Activated naive CD8-positive, alpha-beta T cell treated with anti-CD3 and anti-CD28 coated beads, Interleukin-2, amount 10 ng/mL, durations not matched to agents 7 days and 5 days (primary cell): ENCODE measurements at places on chromosomes 11 and 22. TPM values are rescaled to one million over a fixed set of nuclear protein-coding genes. Genes with fewer than 3 reads are reported as not detected.

DNA sequence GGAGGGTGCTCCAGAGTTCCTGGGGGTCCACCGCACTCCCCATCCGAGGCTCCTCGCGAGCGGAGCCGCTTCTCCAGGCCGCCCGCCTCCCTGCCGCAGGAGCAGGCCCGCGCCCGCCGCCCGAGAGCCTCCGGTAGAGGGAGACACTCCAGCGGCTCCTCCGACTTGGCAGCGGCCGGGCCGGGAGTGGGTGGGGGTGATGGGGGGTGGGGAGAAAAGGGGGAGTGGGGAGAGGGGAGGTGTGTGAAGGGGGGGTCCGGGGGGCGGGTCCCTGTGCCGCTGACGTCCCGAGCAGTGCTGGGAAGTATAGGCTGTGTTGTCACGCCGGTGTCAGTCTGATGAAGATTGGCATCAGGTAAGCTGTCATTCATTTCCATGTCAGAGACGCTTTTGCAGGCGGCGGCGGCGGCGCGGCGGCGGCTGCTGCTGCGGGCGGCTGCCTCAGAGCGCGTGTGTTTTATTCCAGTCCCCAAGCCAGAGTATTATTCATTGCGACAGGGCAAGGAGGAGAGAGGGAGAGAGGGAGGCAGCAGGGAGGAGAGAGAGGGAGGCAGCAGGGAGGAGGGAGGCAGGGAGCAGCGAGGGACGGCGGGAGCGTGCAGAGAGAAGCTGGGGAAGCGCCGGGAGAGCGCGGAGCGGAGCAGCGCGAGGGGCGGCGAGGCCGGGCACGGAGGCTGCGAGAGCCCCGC, at the start of gene PKNOX2:
Gene PKNOX2, plus strand, starts transcription at position 330 of the 689 bp plus-strand sequence. CDS start 186,555 bp downstream, outside the sequence.
- peak; percentile 74 for DNase-seq
- H3K4me1 ChIP-seq, result peaks cover 12% of the 10 kb centered on the region
- peak within 1 kb of the TSS; percentile 40 for H3K27ac ChIP-seq
- H3K27me3 ChIP-seq, result peaks cover 67% of the 10 kb centered on the region
- peak within 1 kb of the TSS; percentile 98 for H3K4me3 ChIP-seq

GRCh38 chr11:12410006-12410728, 32.8 kb downstream of the PARVA start:
- DNase-seq, result no peak
- peaks cover 5% of the 10 kb centered on the region for H3K27me3 ChIP-seq
- H3K36me3 ChIP-seq, result no peaks in the 10 kb centered on the region
- H3K4me3 ChIP-seq, result no peak overlapping the region
- H3K4me1 ChIP-seq, result no peaks in the 10 kb centered on the region

- no peaks in the 10 kb centered on the region for H3K27me3 ChIP-seq
- H3K36me3 ChIP-seq, result no peaks in the 10 kb centered on the region
- H3K27ac ChIP-seq, result peak overlapping the region; percentile 57
- no peak for DNase-seq
- peaks cover 11% of the 10 kb centered on the region for H3K4me1 ChIP-seq
Measured at GRCh38 chr22:39433476-39434242, 23.2 kb upstream of the MGAT3 start.

DNA sequence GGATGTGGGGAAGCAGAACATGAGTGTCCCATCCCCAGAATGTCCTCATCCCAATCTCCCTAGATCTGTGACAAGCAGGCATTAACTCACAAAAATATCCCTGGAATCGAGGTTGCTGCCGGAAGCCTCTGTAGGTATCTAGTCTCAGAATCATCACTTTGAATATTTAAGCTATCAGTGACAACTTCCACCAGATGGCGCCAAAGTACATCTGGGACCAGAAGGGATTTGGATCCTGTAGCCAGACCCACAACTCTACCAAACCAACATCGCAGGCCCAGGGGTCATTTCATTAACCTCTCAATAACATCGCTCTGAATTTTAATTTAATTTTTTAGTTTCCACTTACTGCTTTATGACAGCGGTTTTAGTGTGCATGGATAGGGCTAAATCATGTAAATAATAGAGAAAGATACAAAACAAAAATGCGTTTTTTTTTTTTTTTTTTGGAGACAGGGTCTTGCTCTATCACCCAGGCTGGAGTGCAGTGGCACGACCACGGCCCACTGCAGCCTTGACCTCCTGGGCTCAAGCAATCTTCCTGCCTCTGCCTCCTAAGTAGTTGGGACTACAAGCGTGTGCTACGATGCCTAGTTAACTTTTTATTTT, 1.1 kb upstream of the EXT2 start:
- H3K27ac ChIP-seq, result no peak overlapping the region
- H3K4me1 ChIP-seq, result peaks cover 16% of the 10 kb centered on the region
- peak overlapping the region; percentile 37 for H3K4me3 ChIP-seq
- H3K36me3 ChIP-seq, result peaks cover 2% of the 10 kb centered on the region

GRCh38 chr11:93526641-93527583, 16.3 kb downstream of the SMCO4 start:
- peaks cover 2% of the 10 kb centered on the region for H3K36me3 ChIP-seq
- H3K4me3 ChIP-seq, result peak overlapping the region; percentile 29
- peaks cover 61% of the 10 kb centered on the region for H3K4me1 ChIP-seq
- no peak for DNase-seq
- peak overlapping the region; percentile 1 for H3K27ac ChIP-seq
- no peaks in the 10 kb centered on the region for H3K27me3 ChIP-seq

DNA sequence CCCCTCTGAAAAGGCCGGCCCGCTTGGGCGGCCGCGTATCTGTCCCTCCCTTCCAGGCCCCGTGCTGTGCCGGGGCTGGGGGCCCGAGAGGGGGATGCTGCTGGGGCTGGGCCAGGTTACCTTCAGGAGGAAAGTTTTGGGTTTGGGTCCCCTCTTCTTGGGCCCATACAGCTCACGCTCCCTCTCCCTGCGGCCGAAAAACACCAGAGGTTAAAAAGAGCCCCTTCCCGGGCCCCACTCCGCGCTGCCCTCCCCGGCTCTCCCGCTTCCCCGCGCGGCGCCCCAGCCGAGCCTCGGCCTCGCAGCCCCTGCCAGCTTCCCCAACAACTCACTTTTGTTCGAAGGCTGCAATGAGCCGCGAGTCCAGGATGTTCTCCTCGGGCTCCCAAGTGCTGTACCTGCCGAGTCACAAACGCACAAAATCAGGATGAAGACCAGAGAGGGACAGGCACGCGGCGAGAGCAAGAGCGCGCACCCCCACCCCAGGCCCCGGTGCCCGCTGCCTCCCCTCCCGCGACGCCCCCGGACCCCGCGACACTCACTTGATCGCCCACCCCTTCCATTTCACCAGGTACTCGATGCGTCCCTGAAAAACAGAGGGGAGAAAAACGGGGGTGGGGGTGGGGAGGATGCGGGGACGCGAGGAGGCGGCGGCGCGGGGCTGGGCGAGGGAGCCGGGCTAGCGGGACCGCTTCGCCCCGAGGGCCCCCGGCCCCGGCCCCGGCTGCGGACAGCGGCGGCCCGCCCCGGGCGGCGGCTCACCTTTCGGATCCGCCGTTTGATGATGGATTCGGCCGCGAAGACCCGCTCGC, 450 bp downstream of the CBX6 start:
- H3K27ac ChIP-seq, result peak overlapping the region; percentile 88
- peaks cover 17% of the 10 kb centered on the region for H3K27me3 ChIP-seq
- DNase-seq, result peak; percentile 70
- peak overlapping the region; percentile 90 for H3K4me3 ChIP-seq
- H3K36me3 ChIP-seq, result peaks cover 1% of the 10 kb centered on the region
- peaks cover 34% of the 10 kb centered on the region for H3K4me1 ChIP-seq

DNA sequence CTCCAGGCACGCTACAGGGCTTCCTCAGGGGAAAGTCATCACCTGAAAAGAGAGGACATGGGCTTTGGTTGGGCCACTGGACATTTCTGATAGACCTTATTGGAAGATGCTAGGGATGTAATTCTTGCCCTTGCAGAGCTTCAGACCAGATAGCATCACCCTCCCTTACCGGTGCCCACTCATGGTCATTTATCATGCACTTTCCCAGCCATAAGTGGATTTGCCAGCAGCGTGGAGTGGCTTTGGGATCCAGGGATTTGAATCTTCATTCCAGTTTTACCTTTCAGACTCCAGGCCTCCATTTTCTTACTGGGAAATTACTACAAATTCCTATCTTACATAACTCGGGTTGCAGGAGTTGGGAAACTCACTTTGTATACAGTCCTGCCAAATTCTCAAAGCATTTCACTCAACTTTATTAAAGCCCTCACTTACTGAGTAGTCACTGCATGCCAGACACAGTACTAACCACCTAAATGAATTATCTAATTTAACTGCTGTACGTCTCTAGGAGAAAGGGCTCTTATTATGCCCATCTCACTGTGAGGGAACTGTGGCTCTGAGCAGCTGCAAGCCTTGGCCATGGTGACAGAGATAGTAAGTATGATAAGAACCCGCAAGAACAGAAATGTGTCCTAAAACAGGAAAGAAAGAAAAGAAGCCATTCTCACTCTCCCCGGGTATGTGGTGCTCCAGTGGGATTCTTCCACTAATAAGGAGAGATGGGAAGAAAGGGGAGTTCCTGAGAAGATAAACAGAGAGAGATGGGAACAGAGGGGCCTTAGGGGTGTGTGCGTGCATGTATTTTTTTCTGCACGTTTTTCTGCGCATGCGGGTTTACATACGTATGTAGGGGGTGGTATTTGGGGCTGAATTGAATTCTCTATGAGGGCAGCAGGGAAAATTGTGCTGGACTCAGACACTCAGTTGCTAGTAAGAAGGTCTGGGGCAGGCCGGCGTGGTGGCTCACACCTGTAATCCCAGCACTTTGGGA, 9.7 kb downstream of the CHRM1 start:
- peaks cover 12% of the 10 kb centered on the region for H3K27me3 ChIP-seq
- no peaks in the 10 kb centered on the region for H3K36me3 ChIP-seq
- no peak overlapping the region for H3K4me3 ChIP-seq
- H3K27ac ChIP-seq, result no peak overlapping the region

Gene KAT5
- 75.6 TPM for total RNA-seq

DNA sequence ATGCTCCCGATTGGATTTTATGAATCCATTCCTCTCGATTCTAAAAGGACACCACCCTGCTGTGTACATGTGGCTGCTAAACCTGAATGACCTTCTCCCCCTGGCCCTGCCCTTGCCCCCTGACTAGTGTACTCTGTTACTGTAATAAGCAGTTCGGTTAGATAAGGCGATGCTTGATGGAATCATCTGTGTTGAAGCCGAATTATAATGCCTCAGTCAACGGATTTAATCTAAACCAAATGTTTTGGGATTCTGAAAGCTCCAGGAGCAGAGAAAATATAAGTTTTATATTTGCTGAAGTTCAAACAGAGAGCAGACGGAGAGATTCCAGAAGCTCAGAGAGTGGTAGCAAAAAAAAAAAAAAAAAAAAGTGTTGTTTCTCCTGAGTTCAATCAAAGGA, 275.4 kb upstream of the MPPED2 start:
- DNase-seq, result no peak
- H3K27ac ChIP-seq, result no peak overlapping the region
- no peaks in the 10 kb centered on the region for H3K4me1 ChIP-seq

Gene CFAP300
- not detected for total RNA-seq

GRCh38 chr11:85195934-85196333, 431.2 kb downstream of the DLG2 start:
- no peak overlapping the region for H3K4me3 ChIP-seq
- no peaks in the 10 kb centered on the region for H3K27me3 ChIP-seq
- DNase-seq, result no peak
- no peaks in the 10 kb centered on the region for H3K4me1 ChIP-seq
- no peak overlapping the region for H3K27ac ChIP-seq

GRCh38 chr11:34478845-34479663, 34.5 kb downstream of the ELF5 start:
- H3K4me1 ChIP-seq, result no peaks in the 10 kb centered on the region
- no peak for DNase-seq
- H3K4me3 ChIP-seq, result no peak overlapping the region
- no peaks in the 10 kb centered on the region for H3K36me3 ChIP-seq

- DNase-seq, result no peak
- H3K4me3 ChIP-seq, result no peak overlapping the region
- H3K27me3 ChIP-seq, result peaks cover 13% of the 10 kb centered on the region
- no peaks in the 10 kb centered on the region for H3K36me3 ChIP-seq
- H3K27ac ChIP-seq, result no peak overlapping the region
Measured at GRCh38 chr22:27331526-27332281, 469.9 kb downstream of the MN1 start.

- H3K4me1 ChIP-seq, result peaks cover 7% of the 10 kb centered on the region
- peak overlapping the region; percentile 40 for H3K4me3 ChIP-seq
- no peaks in the 10 kb centered on the region for H3K36me3 ChIP-seq
- peak; percentile 45 for DNase-seq
- H3K27ac ChIP-seq, result peak overlapping the region; percentile 15
- H3K27me3 ChIP-seq, result peaks cover 2% of the 10 kb centered on the region
Measured at GRCh38 chr22:45612451-45612901, 59.2 kb upstream of the ATXN10 start.

- DNase-seq, result no peak
- H3K4me1 ChIP-seq, result peaks cover 1% of the 10 kb centered on the region
- no peaks in the 10 kb centered on the region for H3K27me3 ChIP-seq
Measured at GRCh38 chr11:120925944-120926343, 98.0 kb upstream of the TBCEL start.

Gene ZBTB44
- 53.9 TPM for total RNA-seq

DNA sequence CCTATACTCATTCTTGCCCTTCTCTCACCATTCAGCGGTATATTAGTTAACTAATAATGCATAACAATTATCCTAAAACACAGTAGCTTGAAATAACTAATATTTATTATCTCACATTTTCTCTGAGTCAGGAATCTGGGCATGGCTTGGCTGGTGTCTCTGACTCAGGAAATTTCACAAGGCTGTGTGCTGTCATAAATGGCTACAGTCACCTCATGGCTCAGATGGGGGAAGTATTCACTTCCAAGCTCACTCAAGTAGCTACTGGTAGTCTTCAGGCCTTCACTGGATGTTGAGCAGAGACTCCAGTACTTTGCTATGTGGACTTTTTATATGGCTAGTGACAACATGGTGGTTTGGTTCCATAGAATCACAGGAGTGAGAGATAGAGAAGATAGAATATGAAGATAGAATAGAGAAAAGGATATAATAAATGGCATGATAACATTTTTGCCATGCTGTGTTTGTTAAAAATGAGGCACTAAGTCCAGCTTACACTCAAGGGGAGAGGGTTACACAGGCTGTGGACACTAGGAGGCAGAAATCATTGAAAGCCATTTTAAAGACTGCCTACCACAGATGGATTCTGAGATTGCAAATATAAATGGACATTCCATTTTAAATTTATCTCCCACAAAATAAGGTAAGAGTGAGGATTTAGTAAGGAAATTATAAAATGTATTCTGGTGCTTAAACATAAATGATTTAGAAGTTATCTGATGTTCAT, 997.8 kb upstream of the CHORDC1 start:
- no peaks in the 10 kb centered on the region for H3K36me3 ChIP-seq
- H3K4me1 ChIP-seq, result no peaks in the 10 kb centered on the region
- H3K27me3 ChIP-seq, result no peaks in the 10 kb centered on the region
- DNase-seq, result no peak
- H3K4me3 ChIP-seq, result no peak overlapping the region

- H3K4me1 ChIP-seq, result no peaks in the 10 kb centered on the region
- H3K27ac ChIP-seq, result no peak overlapping the region
- H3K36me3 ChIP-seq, result no peaks in the 10 kb centered on the region
Measured at GRCh38 chr11:57214494-57214893, 22.6 kb downstream of the APLNR start.

DNA sequence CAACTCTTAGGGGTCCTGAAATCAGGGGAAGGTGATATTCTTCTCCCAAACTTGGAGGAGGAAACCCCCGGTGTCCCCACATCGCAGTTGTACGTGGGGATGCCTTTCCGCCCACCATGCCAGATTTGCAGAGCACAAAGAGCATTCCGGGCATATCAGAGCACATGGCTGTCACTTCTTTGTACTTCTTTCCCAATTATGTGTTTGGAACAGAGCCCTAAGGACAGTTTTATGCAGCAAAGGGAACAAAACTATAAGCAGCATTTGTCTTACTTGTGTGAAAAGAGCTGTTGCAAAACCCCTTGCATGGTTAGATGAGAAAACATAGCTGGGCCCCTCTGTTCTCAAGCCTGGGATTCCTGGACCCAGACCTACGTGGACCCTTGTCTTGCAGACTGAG, 41.2 kb downstream of the NTM start:
- no peaks in the 10 kb centered on the region for H3K4me1 ChIP-seq
- no peaks in the 10 kb centered on the region for H3K36me3 ChIP-seq
- no peaks in the 10 kb centered on the region for H3K27me3 ChIP-seq
